ENCODE measurements at places on chromosomes 13 and 19. TPM values are rescaled to one million over a fixed set of nuclear protein-coding genes. Genes with fewer than 3 reads are reported as not detected.

WDR87 gene
- not detected for polyA plus RNA-seq

DNA sequence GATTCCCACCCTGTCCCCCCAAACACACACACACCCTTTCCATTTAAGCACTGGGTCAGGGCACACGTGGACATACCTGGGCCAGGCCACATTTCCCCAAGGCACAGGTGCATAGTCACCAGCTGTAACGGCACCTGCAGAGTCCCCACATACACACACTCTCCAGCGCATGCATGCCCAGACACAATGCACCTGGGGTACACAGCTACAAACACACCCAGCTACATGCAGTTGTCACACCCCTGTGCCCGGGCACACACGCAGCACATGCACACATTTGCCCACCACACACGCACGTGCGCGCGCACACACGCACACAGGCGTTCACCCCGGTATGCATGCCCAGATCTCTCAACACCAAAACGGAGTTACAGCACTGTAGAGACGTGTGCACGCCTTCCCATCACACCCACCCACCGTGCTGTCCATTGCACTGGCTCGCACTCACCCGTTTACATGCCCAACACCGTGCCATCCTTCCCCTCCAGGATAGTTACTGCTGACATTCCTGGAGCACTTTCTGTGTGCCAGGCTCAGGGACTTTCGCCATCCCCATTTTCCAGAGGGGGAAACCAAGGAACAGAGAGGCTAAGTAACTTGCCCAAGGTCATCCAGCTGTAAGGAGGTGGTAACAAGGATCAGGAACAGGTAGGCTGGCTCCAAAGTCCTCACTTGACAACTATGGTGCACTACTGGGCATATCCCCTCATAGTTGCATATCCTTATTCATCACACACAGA is 749 bp upstream of the SHANK1 start:
- no peak for DNase-seq

GRCh38 chr13:92807353-92807752 is 419.3 kb upstream of the GPC6 start:
- DNase-seq: no peak

NLRP4 gene
- not detected for polyA plus RNA-seq

GRCh38 chr13:113621046-113621445 is 36.5 kb downstream of the TFDP1 start:
- DNase-seq: no peak

DNA sequence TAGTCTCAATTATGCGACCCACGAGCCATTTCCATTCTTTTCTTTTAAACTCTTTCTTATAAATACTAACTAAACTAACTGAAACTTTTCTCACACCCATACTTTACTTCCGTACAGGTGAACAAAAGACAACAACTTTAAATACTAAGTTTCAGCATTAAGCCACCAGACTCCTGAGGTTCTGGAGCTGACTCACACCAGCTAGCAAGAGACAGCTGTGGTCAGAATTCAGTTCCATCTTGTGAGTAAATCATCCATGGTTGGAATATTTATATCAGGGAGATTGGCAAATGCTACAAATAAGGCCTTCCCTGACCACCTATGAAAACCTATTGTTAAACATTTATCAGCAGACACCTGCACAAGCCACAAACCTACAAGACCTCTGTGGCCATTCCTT is 897.0 kb downstream of the EFNB2 start:
- no peak for DNase-seq

GRCh38 chr19:10102787-10103236 is 334 bp upstream of the ANGPTL6 start:
- no peak for DNase-seq

DNA sequence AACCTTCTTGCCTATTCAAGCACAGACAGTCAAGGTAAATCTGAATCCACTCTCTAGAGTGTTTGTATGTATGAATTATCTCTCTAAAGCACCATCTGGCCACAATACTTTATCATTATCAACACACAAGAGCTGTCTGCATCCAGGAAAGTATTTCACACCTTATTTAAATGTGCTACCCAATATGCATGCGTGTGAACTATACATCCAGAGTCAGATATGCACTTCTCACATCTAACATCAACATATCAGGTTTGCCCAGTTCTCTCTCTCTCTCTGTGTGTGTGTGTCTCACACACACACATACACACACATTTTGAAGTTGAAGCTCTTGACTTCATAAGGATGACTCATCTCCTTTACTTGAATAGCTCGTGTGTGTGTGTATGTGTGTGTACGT is 697.5 kb upstream of the PCDH20 start:
- no peak for DNase-seq

DNA sequence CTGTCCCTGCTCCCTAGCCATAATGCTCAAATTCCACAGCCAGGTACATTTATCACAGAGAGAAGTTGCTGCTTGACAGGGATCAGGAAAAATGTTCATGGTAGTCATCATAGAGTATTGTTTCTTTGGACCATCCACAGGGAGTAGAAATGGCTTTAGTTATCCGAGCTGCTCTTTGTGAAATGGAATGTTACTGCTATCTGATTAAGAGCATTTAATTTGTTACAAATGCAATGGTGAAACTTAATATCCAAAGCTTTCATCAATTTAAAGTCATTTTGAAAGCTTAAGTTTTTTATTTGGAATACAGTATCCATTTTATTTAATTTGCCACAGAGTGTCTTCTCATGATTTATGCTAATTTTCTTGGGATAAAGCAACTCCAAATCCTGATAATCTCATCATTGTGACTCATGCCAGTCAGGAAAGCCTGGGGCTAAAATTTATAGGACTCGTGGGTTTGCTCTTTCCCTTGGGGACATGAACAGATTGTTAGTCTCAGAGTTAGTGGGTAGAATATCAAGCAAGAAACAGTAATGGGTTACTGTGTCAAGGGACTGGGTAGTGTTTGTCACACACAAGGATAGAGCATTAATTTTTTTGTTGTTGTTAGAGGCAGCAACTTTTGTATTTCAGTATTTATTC is 59.8 kb downstream of the SCEL start:
- no peak for DNase-seq

SIGLEC12 gene
- polyA plus RNA-seq: not detected

DNA sequence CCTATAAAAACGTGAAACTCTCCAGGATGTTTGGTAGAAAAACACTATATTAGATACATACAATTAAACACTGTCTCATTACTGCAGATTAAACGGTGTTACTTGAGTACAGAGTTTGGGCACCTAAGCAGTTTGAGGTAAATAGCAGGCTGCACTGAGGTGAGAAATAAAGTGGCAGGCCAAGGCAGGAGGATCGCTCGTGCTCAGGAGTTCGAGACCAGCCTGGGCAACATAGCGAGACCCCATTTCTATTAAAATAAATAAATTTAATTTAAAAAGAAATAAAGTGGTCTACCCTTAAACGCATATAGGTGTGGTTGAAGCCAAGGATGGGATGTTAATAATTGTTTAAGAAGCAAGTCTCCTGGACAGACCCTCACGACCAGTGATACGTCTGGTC is 1.2 kb downstream of the PSPC1 start:
- DNase-seq: peak; percentile 10

DNA sequence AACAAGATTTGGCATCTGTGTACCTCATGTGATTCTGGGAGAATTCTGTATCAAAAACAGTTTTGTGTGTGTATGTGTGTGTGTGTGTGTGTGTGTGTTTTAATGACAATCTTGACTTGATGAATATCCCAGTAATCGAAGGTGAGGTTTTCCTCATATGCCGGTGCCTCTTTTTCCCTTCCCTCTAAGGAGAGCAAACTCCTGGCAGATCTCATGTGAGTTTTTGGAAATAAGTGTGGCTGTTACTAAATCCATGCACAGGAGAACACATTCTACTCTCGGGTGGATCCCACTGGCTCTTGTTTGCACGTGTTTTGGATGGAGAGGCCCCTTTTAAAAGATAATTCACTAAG is 29.0 kb upstream of the CEBPG start:
- DNase-seq: peak; percentile 21

GRCh38 chr19:33464010-33464732 is 57.4 kb downstream of the PEPD start:
- DNase-seq: no peak

ZNF765 gene
- polyA plus RNA-seq: 2.8 TPM

ODAD3 gene
- polyA plus RNA-seq: 0.38 TPM

CFAP97D2 gene
- polyA plus RNA-seq: not detected

GRCh38 chr19:32189956-32190706 is 155.3 kb upstream of the ZNF507 start:
- no peak for DNase-seq

KBTBD6 gene
- 2.2 TPM for polyA plus RNA-seq

FFAR2 gene
- polyA plus RNA-seq: 0.35 TPM

DNA sequence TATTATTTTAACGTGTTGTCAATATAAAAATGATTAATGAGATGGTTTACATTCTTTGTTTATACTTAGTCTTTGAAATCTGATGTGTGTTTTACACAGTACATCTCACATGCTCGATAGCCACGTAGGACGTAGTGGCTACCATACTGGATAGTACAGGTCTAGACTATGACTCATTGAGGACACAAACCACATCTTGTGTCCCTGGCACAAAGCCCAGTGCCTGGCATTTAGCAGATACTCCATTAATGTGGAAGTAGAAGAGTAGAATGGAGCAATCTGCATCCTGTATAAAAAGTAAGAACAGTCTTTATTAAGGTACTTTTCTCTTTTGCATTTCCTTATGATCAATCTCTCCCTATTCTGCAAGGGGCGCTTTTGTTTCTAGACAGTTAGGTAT is 49.0 kb upstream of the FRY start:
- DNase-seq: peak; percentile 87

DNA sequence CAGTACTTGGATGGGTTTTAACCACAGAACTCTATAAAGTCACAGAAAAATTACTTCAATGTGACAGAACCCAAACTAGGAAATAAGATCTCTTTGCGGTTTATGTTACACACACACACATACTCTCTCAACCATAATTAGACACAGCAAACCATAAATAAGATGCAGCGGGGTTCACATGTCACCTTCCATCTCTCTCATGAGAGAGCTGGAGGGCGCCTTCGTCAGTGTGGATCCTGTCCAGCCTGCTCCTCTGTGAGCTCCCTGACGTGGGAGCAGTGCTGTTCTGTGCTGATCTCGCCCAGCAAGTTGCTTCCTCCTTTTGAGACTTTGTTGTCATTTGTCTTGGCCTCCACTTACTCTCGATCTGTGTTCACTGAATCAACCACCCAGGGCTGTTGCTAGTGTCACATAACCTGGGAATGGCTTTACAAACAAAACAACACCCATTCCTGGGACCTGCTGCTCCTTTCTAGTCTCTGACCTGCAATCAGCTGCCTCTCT is 204.9 kb upstream of the KL start:
- no peak for DNase-seq

HRC gene
- 0.44 TPM for polyA plus RNA-seq

- no peak for DNase-seq
Measured at GRCh38 chr13:109790086-109790485, 3.7 kb upstream of the IRS2 start.

SHISA7 gene
- not detected for polyA plus RNA-seq

RXFP2 gene
- not detected for polyA plus RNA-seq

DNA sequence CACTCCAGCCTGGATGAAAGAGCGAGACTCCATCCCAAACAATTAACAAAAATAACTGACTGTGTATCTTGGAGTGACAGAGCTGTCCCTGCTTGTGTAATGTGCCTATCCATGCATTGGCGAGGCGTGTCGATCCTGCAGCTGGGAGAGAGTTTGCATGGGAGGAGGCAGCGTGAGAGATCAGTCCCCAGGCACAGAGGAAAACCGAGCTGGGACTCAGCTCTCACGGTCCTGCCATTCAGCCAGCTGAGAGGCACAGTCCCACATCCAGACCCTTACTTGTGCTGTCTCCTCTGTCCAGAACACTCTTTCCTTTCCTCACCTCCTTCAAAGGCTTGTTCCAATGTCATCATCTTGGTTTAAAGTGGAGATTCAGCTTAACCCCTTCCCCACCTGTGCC is 11.9 kb upstream of the SULT2B1 start:
- DNase-seq: no peak

DNA sequence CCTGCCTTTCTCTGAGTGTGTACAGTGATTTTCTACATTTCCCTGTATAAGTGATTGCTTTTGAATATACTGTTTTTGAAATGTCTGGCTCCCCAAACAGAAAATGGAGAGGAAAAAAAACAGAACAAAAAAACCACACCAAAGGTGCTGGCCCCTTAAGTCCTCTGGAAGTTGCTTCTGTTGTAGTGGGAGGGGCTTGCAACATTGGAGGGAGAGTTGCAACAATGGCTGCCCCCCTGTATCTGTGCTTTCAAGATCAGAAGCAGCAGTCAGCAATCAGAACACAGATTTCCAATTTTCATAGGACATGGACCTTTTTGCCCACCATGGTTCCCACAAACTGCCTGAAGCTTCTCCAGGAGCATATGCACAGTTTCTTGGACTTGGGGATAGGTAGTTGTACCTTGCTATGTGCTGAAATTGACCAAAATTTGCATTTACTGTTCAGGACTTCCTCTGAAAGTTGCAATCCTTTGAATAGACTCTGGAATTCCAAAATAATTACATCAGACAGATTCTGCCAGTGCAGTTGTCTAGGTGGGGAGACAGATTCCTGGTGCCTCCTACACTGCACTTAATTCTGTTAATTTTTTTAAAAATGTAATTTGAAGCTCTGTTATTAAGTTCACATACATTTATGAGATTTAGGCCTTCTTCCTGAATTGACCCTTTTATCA is 13.8 kb downstream of the BIVM start:
- DNase-seq: no peak

DNA sequence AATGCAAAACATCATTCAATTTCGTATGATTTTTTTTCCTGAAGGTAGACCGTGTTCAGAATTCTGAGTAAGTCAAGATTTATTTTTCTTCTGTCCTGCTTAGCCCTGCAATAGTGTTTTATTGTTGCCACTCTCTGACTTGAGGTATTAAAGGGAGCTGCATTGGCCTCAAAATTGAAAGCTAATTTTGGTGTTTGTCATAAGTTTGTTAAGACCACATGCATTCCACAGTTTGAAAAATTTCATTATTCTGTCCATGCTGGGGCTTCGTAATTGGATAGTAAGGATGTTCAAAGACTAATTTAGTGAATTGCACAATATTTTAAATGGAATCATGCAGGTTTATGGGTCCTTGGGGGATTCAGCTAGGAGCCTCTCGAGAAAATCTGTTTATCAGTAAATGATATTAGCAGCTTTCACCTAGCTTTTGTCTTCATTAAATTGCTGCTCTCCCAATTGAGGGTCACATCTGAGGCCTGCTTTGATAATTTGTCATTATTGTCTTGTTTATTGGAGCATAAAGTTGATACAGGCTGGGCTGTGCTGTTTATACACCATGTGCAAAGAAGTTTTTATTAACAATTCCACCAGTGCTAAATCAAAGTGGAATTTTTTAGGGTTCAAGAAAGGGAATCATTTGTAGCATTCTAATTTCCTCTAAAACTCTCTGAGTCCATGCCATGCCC is 339.8 kb upstream of the OBI1 start:
- DNase-seq: no peak

GRCh38 chr19:4972509-4973230 is 3.8 kb downstream of the KDM4B start:
- no peak for DNase-seq

GRCh38 chr13:113493315-113493951 is 2.9 kb upstream of the DCUN1D2 start:
- DNase-seq: peak; percentile 90

- DNase-seq: peak; percentile 71
Measured at GRCh38 chr19:4051175-4052101, 15.3 kb downstream of the ZBTB7A start.

- no peak for DNase-seq
Measured at GRCh38 chr13:61486496-61486895, 70.8 kb upstream of the PCDH20 start.

ZNF766 gene
- 3.3 TPM for polyA plus RNA-seq

FXYD7 gene
- polyA plus RNA-seq: not detected

CEACAM20 gene
- not detected for polyA plus RNA-seq

Data from stomach (tissue), 19 donors.